IPS-NIHi11 (cell line): ENCODE measurements at places on chromosomes 5 and 9.

- DNase-seq = no peak
Measured at GRCh38 chr5:53355316-53355715, 125.1 kb upstream of the FST start.

GRCh38 chr9:5577225-5577624 lies 51.7 kb upstream of the RIC1 start:
- DNase-seq = no peak

- DNase-seq = no peak
Measured at GRCh38 chr5:150627731-150628545, 12.5 kb upstream of the SYNPO start.

DNA sequence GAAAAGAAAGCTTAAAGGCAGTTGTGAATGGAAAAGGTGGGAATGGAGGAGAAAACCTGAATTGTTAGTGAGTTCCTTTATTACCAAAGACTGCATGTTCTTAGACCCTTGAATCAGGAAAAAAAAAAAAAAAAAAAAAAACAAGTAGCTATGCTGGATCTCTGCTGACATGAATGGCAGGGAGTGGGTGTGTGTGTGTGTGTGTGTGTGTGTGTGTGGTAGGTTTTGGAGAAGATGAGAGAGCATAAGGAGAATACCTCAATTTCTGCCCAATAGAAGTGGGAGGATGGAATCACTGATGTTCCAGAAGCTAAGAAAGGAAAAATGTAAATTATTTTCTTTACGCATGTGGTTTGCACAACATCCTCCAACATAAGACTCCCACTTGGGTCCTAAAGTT lies 25.5 kb upstream of the NR4A3 start:
- DNase-seq = no peak

DNA sequence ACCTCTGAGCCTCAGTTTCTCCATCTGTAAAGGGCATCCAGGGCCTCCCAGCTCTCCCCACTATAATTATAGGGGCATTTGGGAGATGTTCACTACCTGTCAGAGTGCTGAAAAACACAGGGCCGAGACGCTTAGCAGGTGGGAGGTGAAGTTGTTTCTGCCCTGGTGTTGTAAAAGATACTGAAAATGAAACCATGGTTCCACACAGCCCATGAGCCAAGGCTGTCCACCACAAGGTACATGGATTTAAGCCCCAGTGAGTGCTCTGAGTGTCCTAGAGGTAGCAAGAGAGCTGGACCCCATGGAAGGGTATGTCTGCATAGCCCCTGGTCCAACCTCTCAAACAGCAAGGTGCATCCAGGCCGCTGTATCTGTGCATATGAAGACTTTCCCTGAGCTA lies 137.5 kb downstream of the C5orf15 start:
- no peak for DNase-seq

DNA sequence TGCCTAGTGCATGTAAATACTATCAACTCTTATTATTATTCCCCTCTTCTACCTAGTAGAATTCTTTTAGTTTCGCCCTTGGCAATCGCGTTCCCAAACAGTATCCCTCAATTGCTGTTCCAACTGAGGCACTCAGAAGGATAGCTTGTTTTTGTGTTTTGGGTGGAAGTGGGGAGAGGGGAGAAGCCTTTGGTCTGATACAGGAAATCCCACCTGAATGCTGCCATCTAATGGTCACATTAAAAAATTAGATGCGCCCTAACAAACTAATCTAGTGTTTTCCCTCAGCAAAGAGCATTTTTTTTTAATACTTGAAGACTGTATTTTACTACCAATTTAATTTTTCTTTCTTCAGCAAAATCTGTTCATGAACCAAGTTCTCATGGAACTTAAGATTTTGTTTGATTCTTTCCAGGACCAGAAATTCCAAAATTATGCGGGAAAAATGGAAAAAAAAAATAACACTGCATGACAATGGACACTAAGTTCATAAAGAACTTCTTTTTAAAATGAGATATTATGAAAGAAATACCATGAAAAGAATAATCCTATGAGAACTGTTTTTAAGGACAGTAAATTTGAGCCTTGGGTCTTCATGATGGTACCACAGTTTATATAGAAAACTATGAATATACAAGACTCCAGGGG lies 22.2 kb upstream of the GLDC start:
- DNase-seq = peak; percentile 59

DNA sequence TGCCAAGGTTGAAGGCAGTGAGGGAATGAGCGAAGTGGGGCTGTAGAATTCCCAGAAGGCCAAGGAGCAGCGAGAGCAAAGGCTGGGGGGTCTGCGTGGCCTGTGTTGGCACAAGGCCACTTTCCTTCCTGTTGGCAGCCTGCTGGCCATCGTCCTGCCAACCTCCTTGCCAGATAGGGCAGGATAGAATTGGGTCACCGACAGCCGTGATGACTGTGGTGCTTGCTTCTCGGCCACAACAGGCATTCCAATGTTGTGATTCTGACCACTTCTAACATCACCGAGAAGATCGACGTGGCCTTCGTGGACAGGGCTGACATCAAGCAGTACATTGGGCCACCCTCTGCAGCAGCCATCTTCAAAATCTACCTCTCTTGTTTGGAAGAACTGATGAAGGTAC lies 18.9 kb downstream of the TRIP13 start:
- no peak for DNase-seq

- no peak for DNase-seq
Measured at GRCh38 chr9:107279086-107279485, 4.0 kb upstream of the RAD23B start.

- DNase-seq = no peak
Measured at GRCh38 chr9:129340427-129341170, 162.5 kb upstream of the IER5L start.

GRCh38 chr5:160293901-160294561 lies 18.3 kb downstream of the CCNJL start:
- peak; percentile 64 for DNase-seq

GRCh38 chr9:113471143-113471542 lies 7.6 kb downstream of the RGS3 start:
- no peak for DNase-seq

GRCh38 chr5:115428676-115429075 lies 115.9 kb downstream of the FEM1C start:
- DNase-seq = no peak

DNA sequence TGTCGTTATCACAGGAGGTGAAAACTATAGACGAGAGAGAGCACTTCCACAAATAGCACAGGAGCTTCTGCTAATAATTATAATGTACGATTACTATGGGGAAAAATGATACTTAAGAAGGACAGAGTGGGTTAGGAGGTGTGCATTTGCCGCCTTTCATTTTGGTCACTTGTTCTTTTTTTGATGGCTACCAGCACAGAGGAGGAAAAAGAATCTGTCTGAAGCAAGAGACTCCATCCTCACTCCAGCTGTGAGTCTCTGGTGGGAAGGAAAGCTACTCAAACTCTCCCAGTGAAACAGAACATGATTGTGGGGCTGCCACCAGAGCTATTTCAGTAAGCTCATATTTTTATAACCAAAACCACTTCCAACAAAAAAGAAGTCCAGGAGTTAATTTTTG lies 270.4 kb upstream of the TMEM161B start:
- no peak for DNase-seq

- DNase-seq = no peak
Measured at GRCh38 chr9:70829591-70830265, 291.7 kb downstream of the TRPM3 start.

- DNase-seq = no peak
Measured at GRCh38 chr9:21174671-21175070, 8.2 kb upstream of the IFNA21 start.

- no peak for DNase-seq
Measured at GRCh38 chr9:94734054-94734754, 7.7 kb downstream of the AOPEP start.

DNA sequence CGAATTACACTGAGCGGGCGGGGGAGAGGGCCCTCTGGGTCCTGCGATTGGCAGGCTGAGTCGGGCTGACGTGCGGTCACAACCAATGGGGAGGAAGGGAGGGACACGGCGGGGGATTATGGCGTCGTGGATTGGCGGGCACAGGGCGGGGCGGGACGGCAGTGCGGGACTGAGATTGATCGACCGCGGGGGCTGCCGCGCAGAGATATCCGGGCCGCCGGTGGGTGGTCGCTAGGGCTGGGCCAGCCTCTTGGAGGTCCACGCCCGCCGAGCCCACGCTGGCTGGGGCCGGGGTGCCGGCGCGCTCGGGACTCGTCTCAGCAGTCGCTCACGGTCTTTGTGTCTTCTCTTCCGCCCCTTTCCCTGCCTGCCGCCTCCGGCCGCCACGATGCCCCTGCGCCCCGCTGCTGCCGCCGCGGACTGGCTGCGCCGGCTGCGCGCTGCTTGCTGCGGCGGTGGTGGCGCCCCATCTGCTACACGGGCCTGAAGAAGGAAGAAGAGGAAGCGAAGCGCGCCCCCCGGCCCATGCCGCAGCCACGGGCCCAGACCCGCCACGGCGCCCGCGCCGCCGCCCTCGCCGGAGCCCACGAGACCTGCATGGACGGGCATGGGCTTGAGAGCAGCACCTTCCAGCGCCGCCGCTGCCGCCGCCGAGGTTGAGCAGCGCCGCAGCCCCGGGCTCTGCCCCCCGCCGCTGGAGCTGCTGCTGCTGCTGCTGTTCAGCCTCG lies at the start of gene RGMB:
RGMB (plus strand) TSS at position 200 of the 728 bp plus-strand sequence; CDS start at position 608, 408 bp downstream.
- peak; percentile 95 for DNase-seq

GRCh38 chr9:131278702-131279111 lies 2.4 kb upstream of the FAM78A start:
- no peak for DNase-seq

GRCh38 chr5:128101676-128102075 lies 18.1 kb downstream of the SLC12A2 start:
- no peak for DNase-seq

DNA sequence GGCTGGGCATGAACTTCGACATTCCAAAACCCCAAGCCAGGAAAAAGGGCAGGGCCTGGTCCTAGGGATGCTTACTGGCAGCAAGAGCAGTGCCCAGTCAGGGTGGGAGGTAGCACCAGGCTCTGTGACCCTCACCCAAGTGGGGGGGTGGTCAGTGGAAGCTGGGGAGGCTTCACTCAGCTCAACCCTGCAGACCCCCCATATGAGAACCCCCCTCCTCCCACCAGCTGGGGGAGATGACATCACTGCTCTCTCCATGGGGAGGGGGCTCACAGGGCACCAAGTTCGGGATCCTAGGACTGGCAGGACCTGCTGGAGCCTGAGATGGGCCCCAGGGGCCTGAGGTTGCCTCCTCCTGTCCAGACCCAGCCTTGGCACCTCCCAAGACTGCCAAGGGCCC lies 4.7 kb downstream of the DNLZ start:
- no peak for DNase-seq

- no peak for DNase-seq
Measured at GRCh38 chr5:124134941-124135340, 611.5 kb downstream of the ZNF608 start.

DNA sequence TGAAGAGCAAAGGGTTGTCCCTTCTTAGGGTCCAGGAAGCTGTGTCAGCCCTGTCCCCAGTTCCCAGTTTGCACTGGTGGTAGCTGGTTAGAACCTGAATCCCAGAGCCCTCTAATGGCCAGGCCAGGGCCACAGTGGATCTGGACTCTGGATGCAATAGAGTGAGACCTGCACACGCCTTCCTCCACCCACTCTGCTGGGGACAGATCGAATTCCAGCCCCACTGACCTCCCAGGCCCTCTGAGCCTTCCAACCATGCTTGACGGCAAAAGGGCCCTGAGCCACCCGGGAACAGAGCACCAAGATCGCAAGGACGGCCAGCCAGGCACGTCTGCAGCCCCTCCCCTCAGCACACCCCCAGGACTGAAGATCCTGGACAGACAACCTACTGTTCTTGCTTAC lies 23.7 kb downstream of the NAIF1 start:
- peak; percentile 46 for DNase-seq

DNA sequence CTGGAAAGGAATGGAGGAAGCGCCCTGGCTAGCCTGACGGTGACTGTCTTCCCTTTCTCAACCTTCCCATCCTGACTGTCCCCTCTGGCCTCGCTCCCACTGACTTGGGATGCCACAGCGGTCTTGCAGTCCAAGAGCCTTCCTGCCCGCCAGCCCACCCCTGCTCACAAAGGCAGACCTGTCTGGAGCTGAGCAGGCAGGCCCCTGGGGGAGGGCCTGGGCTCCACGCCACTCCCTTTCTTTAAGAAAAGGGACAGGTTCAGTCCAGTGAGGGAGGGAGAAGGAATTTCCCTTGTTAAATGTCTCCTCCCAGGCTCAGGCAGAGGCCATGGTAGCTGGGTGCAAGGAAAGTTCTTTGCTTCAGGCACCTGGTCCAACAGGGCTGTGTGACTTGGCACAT lies 18.1 kb downstream of the FGF1 start:
- no peak for DNase-seq

GRCh38 chr5:122354293-122354692 lies 42.3 kb downstream of the SNCAIP start:
- DNase-seq = peak; percentile 37
